Stimulated activated CD8-positive, alpha-beta memory T cell treated with anti-CD3 and anti-CD28 coated beads, Interleukin-7, amount 100 ng/mL, for 1 hour (primary cell): ENCODE measurements at places on chromosomes 16 and 17.

- no peak for DNase-seq
These were observed 21.9 kb downstream of the ADORA2B start for GRCh38 chr17:15966879-15967248.

- DNase-seq = no peak
These were observed 11.9 kb downstream of the KRT32 start for GRCh38 chr17:41455236-41455635.

- no peak for DNase-seq
These were observed 81.2 kb downstream of the WNT3 start for GRCh38 chr17:46737326-46737725.

DNA sequence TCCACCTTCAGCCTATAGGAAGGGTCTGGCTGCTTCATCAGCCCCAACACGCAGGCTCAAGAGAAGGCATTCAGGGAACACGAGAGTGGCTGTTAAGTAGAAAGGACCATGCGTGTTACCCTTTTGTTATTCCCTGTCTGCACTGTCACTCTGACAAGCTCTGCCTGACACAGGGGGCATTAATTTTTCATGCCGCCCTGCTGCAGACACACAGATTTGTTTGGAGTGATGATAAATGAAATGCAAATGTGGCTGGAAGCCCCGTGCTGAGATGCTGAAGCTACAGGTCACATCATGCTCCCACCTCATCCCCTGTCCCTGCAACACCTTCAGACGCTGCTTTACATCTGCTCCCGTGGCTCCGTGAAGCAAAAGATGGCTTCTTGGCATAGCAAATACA, 97.7 kb downstream of the USP31 start:
- no peak for DNase-seq

DNA sequence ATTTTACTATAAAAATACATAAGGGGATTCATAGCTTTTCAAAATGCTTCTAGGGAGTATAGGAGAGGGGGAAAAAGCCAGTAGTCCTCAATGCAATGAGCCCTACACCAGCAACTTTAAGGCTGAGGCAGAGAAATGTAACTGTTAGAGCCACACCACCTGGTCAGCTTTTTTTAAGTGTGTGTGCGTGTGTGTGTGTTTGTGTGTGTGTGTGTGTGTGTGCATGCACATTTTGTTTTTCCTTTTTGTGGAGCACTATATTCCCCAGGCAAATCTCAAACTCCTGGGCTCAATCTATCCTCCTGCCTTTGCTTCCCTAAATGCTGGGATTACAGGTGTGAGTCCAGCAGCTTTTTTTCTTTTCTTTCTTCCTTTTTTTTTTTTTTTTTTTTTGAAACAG, 2.3 kb upstream of the MEIOC start:
- no peak for DNase-seq
